H4 (cell line): ENCODE measurements at places on chromosomes 2 and 18. TPM values are rescaled to one million over a fixed set of nuclear protein-coding genes. Genes with fewer than 3 reads are reported as not detected.

DYTN gene
- total RNA-seq = not detected in 2 replicates

RUFY4 gene
- total RNA-seq = not detected in 2 replicates

CRYGD gene
- total RNA-seq = not detected in 2 replicates

GRCh38 chr2:44351088-44351487, 10.2 kb downstream of the PREPL start:
- DNase-seq = no peak
